ENCODE measurements at places on chromosomes 12 and 14.

GRCh38 chr14:99420711-99421110 lies 59.9 kb downstream of the SETD3 start:
- DNase-seq: no peak

DNA sequence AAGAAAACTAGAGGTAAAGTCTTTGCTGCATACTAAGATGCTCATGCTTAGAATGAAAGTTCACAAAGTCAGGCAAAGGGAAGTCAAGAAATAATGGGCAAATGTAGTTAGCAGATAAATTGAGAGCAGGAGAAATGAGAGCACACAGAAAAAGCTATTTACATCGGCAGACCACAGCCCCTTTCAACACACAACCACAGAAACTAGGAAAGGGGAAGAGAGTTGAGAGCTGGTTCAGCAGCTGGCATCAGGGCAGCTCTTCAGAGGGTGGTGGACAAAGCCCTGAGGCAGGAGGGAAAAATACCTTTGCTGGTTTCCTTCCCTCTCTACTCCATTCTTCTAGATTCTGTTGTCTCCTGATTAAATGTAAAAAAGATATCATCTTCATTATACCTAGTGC lies 95.4 kb upstream of the ANO4 start:
- no peak for DNase-seq

- no peak for DNase-seq
These were observed 28.5 kb downstream of the FOS start for GRCh38 chr14:75306927-75307699.

DNA sequence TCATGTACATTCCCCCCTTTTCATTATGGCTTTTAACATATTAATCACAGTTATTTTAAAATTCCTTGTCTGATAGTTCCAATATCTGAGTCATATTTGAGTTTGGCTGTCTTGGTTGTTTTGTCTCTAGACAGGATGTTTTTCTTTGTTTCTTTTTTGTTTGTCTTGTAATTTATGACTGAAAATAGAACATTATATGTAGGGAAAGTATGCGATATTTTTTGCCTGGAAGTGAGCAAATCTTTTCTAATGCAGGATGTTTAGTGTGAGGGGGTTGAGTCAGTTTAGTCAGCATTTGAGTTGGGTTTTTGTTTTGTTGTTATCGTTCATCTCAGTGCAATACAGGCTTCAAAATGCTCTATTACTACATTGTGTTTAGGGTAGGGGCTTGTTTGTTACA lies 239.7 kb downstream of the SNAPC1 start:
- DNase-seq: no peak

DNA sequence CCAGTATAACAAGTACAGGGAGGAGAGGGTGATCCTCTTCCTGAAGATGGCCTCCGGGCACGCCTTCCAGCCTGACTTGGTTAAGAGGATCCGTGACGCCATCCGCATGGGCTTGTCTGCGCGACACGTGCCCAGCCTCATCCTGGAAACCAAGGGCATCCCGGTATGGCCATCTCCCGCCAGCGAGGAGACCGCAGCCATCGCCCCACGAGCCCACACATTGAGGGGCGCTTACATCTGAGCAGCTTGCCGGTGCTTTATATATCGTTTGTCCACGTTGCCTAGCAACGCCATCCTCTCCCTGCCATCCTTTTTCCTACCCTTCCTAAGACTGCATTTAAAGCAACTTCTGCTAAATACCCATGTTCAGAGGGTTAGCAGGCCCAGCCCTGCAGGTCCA lies 71.5 kb downstream of the AACS start:
- DNase-seq: no peak

- no peak for DNase-seq
These were observed 71.9 kb downstream of the SLC25A47 start for GRCh38 chr14:100394886-100395672.

DNA sequence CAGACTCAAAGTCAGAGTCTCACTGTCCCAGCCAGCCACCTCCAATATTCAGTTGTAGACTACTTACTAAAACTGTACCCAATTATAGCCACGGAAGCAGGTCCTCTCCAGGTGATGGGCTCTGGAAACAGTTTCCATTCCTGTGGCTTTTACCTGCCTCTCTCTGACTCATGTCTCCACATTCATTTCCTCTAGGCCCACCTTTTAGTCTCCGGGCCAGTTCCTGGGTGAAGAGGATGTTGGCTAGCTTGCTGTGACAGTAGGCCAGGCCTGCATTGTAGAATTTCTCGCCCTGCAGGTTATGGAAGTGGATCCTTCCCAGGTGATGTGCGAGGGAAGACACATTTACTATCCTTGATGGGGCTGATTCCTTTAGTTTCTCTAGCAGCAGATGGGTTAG lies 5.6 kb downstream of the RDH11 start:
- DNase-seq: no peak

GRCh38 chr14:100256339-100256895 lies 17.5 kb downstream of the YY1 start:
- no peak for DNase-seq

DNA sequence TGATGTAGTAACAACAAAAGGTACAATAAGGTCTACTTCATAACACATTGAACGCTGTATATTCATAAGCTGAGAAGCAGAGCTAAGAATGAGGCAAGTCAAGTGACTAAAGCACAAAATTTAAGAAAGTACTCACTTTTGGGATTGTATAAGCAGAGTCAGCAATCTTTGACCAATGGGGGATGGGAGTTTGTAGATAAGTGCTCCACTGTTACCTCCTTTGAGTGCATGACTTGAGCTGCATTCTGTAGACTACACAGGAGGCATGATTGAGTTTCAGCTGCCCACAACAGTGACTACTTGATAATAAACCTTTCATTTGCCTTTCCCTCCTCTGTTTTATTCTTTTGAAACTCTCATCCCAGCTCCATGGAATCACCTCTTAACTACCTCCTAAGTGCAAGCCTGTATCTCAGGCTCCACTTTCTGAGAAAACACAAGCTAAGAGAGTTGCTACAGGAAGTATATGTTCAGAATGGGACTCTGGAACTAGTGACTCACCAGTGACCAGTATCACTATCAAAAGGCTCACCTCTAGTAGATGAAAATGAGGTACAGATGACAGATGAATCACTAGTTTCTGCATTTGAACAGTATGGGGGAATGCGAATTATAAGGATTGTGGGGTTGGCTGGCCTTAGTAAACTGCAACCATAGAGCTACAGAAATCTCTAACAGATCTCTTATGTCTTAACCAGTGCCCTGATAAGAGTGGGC lies 49.2 kb downstream of the SLC35F4 start:
- DNase-seq: no peak

GRCh38 chr12:119208626-119209061 lies 29.9 kb downstream of the HSPB8 start:
- no peak for DNase-seq

DNA sequence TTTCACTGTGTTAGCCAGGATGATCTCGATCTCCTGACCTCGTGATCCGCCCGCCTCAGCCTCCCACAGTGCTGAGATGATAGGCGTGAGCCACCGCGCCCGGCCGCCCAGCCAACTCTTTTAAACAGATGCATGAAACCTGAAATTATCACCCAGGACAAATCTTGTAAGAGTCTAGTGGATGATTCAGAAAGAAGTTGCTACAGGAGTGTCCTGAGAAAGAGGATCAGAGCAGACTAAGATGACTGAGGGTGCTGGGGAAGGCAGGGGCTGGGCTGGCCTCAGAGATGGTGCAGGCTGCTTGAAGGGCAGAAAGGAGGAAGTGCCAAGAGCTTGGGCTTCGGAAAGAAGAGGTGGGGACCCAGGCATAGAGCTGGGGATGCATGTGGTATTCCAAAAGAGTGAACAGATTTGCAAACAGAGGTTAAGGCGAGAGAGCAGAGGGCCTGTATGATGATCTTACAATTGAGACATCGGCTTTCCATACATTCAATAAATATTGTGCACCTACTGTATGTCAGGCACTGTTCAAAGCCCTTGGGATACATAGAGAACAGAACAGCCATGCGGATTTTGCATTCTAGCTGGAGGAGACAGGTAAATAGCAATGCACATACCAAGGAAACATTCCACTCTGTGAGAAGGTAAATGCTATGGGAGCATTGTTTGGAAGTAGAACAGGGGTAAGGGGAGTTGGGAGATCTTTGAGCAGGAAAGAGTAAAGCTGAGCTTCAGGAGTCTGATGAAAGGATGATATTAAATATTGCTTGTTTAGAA lies 7.4 kb upstream of the CD9 start:
- DNase-seq: no peak

GRCh38 chr14:28570391-28570790 lies 196.2 kb upstream of the FOXG1 start:
- no peak for DNase-seq

DNA sequence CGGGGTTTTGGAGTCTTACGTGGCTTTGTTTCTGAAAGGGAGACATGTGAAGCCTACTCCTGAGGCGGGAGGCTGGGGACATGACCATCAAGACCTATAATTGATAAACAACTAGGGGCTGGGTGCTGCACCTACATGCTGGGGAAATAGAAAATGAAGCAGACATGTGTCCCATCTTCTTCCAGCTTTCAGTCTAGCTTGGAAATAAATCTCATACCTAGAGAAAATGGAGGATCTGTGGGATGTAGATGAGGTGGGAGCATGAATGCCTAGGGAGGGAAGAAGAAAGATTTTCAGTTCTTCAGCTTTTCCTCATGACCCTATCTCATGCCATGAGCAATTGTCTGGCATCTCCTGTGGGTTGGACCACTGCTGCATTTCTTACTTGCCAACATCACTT lies 22.1 kb downstream of the EMP1 start:
- DNase-seq: no peak

- no peak for DNase-seq
These were observed 5.3 kb upstream of the PLEKHG3 start for GRCh38 chr14:64698903-64699302.

DNA sequence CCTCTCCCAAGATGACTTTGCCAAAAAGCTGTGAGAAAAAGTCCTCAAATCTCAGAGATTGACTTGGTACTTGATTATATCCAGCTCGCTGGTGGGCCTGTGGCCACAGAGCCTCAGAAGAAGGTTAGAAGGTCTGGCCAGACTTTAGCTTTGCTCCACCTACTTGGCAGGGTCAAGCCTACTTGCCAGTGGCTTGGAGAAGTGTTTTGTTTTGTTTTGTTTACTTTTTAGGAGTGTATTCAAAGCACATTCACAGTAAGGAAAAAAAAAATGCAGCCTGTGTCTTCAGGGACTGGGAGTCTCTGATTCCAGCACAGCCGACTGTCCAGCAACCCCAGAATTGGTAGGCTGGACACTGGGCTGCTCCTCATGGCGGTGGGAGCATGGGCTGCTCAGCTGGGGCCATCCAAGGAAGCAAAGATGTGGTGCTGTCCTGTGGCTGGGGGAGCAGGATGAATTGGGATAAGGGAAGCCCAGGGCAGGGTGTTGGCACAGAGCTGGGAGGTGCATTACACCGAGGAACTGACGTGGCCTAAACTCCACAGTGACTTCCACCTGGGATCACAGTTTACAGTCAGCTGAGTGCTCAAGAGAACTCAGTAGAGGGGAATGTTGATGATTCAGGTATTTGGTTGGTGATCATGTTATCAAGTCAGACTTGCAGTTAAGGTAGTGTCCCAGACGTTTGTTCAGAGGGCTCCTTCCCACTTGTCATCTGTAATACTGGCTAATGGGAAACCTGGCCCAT lies 73.5 kb downstream of the PPP2R5C start:
- DNase-seq: no peak

DNA sequence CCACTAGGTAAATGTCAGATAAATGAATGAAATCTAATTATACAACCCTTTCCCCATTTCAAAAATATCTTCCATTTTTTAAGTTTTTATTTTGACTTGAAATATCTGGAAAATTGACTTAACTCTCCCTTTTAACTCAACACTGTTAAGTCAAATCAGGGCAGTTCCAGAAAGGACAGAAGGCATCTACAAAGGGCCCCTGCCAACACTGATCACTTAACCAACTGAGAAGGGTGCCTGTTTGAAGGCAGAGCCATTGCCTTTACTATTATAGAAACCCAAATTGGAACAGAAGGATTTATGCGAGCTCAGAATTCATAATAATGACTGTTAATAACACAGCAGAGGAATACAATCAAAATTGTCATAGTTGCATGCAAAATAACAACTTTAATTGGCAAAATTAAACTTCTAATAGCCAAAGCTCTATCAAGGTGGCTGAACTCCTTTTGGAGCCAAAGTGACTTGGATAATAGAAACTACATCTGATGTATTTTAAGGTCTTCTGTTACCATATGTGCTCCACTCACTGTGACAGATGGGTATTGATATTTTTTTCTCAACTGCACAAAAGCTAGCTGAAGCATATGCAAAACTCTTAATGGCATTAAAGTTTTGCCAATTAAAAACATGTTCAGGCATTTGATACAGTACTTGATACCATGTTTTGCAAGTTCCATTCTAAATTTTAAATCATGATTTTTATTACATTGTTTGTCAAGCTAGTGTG lies 383.8 kb downstream of the NOVA1 start:
- no peak for DNase-seq

DNA sequence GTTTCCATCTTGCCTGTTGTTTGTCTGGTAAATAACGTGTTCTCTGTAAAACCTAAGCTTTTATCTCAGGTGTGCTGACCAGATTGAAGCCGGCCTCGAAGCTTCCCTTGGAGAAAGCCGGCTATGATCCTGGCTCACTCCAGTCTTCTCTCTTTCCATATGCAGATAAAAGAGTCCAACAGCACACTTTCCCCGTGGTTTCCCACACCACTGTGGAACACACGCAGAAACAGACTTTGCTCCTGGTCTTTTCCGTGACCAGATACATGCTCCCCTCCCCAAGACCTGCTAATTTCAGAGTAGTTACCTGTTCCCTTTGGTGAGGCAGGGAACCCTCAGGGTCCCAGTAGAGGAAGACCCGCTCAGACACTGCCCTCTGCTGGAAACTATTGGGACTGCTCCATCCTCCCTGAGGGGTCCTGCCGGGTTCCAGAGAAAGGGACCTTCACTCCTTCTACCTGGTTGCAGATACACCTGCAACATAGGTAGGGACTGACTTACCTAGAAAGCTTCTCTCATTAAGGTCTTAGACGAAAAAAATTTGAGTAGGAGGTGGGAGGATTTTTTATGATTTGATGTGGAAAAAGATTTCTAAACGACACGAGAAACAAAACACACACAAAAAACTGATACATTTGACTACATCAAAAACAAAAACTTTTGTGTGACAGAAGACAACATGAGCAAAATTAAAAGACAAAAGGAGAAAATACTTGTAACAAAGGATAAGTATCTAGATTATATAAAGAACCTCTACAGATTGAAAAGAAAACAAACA lies 415.4 kb upstream of the CCDC196 start:
- DNase-seq: peak; percentile 36

DNA sequence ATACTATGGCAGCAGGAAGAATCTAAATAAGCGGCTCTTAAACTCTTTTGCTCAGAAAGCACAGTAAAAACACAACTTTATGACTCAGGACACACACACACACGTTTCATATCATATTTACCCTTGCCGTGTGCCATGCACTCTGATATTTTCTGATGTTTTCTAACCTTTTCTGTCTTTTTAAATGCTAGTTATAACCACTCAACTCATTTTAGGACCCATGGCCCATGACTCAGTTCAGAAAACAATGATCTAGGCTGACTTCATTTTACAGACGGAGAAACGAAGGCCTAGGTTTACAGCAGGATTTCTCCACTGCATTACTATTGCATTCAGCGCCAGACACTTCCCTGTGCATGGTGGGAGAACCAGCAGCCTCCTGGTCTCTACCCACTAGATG lies 9.1 kb downstream of the VWF start:
- DNase-seq: no peak

GRCh38 chr12:52527121-52527800 lies 7.1 kb upstream of the KRT5 start:
- DNase-seq: no peak

Data from stimulated activated CD4-positive, alpha-beta T cell treated with anti-CD3 and anti-CD28 coated beads, Interleukin-1b, Interleukin-23, amount 100 ng/mL, for 1 hour (primary cell).